ENCODE measurements at places on chromosomes 11 and 22.

DNA sequence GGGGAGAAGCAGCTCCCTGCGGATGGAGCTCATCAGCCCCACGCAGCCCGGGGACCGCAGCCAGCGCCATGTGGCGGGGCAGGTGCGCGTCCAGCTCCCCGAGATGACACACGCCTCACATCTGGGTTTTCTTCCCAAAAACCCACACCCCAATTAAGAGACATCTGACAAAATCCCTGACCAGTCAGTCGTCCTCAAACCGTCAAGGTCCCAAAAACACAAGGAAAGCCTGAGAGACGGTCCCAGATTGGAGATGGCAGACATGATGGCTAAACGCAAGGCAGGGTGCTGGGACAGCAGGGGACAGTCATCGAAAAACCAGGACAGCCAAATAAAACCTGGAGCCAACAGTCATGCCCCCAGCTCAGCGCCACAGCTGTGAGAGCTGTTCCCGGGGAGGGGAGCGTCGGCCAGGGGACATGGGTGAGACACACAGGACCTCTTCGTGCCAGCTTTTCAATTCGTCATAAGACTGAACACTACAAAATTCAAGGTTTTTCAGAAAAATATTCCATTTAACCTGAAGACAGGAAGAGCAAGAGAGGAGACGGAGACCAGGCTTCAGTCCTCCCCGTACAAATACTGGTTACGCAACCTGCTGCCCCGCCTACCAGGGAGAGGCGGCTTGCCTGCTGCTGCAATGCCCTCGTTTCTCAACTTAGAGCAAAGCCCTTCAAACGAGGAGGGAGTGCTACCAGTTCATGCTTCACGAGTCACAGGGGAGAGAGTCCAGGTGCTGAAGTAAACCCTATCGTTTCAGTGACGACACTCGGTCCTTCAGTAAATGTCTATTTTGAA, 10.5 kb downstream of the TOLLIP start:
- no peak for DNase-seq

DNA sequence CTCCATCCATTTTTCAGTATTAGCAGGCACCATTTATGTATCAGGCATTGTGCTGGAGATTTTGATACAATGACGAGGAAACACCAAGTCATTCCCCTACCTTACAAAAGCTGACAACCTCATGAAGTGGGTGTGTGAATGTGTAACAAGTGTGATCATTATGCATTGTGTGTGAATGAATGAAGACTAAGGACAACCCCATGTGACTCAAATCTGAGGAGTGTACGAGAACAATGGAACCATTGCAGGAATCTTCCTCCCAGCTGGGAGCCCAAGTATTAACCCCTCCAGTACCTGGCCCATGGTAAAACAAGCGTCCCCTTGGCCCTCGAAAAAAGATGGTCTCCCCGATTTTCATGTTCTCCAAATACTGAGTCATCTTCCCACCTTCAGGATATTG, 4.4 kb downstream of the CYB5R2 start:
- no peak for DNase-seq

DNA sequence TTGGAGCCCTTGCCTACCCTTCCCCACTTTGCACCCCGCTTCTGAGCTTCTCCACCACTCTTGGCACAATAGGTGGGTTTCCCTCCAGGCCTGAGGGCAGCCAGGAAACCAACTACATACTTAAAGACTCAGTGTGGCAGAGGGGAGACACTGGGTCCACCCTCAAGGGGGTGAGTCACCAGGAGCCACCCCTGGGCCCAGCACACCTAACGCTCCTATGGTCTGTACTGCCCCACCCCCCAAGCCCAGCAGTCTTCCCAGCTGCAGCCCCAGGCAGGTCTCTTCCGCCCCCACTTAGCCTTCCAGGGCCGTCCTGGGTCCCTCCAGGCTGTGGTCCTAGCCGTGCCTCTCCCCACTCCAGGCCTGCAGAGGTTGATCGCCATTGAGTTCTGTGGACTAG, 3.2 kb upstream of the TMPRSS13 start:
- no peak for DNase-seq

GRCh38 chr11:85805387-85805786, 5.6 kb downstream of the SYTL2 start:
- DNase-seq: no peak

GRCh38 chr22:23397008-23397612, 183.0 kb downstream of the IGLL1 start:
- DNase-seq: no peak

- DNase-seq: no peak
Measured at GRCh38 chr11:107598225-107599139, 7.5 kb downstream of the ELMOD1 start.

GRCh38 chr11:62497132-62497801, 49.3 kb downstream of the AHNAK start:
- no peak for DNase-seq

DNA sequence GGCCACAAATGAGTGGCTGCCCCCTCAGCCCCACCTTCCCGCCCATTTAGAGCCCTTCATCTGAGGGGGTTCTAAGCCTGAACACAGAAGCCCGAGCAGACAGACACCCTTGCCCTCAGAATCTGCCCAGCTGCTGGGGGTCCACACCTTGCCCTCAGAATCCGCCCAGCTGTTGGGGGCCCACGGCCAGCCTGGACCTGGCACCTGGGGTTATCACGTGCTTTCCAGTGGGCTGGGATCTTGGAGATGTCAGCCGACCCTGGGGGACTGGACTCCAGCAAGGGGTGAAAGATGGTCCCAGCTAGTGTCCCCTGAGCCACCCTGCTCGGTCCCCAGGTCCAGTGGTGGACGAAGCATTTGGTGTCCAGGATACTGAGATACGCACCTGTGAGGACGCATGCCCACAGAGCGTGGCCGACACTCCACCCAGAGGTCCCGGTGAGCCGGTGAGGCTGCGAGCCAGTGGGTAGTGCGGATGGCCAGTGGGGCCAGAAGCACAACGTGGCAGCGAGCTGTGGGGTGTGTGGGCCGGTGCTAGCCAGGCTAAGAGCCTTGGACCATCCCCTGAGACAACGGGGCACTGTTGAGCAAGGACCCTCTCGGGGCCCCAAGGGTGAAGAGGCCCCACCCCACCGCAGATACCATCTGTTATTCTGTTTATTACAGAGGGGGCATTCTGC, 3.1 kb upstream of the CTSD start:
- peak; percentile 15 for DNase-seq

- peak; percentile 66 for DNase-seq
Measured at GRCh38 chr11:830295-831117, 2.2 kb upstream of the CD151 start.

DNA sequence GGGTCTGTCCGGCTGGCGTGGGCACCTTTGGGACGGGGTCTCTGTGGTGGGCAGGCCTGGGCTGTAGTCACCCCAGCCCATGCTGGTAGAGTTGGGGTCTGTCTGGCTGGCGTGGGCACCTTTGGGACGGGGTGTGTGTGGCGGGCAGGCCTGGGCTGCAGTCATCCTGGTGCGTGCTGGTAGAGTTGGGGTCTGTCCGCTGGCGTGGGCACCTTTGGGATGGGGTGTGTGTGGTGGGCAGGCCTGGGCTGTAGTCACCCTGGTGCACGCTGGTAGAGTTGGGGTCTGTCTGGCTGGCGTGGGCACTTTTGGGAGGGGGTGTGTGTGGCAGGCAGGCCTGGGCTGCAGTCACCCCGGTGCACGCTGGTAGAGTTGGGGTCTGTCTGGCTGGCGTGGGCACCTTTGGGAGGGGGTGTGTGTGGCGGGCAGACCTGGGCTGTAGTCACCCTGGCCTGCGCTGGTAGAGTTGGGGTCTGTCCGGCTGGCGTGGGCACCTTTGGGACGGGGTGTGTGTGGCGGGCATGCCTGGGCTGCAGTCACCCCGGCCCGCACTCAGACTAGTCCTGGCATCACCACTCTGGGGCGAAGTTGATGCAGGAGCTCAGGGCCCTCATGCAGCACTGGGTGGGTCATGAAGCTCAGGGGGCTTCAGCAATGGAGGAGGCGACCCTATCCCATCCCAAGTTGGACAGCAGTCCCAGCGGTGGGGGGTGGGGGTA, 19.3 kb downstream of the PRR33 start:
- DNase-seq: peak; percentile 14

GRCh38 chr11:87190071-87190470, 152.3 kb downstream of the TMEM135 start:
- no peak for DNase-seq

DNA sequence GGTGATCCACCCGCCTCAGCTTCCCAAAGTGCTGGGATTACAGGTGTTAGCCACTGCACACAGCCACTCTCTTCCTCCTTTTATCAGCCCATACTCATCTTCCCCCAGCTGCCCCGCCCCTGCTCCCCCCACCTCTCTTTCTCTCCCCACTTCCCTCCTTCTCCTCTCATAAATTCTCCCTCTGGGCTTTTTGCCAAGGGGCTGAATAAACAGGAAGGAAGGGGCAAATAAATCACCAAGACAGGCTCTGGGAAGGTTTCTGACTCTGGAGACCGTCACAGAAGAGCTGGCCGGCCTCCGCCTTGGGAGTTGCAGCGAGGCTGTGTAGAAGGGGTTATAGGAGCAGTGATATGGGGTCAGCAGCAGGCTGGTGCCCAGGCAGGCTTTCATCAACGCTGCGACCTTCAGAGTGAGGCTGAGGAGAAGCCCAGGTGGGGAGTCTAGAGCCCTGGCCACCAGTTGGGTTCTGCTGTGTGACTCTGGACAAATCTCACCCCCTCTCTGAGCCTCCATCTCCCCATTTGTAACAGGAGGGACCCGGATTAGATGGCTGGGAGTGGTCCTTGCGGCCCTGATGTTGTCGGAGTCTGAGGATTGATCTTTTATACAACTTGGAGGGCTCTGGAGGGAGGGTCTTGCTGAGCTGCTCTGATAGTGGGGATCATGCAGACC, 62.6 kb upstream of the RASD2 start:
- DNase-seq: no peak

DNA sequence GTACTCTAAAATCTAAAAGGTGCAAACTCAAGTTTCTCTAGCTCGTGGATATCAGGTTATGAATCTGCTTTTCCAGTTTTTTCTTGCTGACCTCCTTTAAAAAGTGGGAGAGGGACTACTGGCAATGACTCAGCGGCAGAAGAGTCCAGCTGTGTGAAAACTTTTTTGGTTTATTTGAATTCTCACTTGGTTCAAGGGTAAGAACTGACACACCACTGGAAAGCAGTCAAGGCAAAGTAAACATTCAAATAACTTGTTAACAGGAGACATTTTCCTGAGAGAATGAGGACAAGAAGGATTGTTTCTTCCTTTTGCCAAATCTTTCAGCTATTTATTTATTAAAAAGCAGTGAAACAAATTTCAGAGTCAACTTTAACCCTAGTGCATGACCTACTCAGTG, 36.1 kb downstream of the CDON start:
- DNase-seq: no peak

GRCh38 chr11:114847306-114847975, 169.1 kb downstream of the NXPE2 start:
- no peak for DNase-seq

DNA sequence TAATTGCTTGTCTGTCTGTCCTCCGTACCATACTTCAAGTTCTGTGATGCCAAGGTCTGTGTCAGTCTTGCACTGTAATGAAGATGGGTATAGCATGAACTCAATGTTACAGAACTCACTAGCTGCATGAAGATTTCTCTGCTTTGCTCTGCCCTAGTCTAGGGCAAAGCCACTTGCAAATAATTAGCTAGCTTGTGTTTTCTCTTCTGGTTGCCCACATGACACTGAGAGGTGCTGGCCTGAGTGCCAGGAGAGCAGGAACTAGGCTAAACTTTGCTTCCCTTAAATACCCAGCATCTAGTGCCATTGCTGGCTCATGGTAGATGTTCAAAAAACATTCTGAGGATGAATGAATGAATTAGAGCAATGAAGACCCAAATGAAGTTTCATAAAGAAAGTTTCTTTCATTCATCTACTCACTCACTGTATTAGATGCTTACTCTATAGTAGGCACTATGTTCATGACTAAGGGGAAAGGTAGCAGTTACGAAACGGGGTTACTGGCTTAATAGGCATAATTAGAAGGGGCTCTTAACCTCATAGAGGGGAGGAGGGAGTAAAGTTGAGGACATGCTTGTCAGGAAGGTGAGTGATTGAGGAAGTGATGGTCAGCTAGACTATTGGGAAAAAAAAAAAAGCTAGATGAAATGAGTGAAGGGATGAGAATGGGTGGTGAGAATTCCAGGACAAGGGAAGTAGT, 4.4 kb upstream of the ENDOD1 start:
- DNase-seq: no peak

DNA sequence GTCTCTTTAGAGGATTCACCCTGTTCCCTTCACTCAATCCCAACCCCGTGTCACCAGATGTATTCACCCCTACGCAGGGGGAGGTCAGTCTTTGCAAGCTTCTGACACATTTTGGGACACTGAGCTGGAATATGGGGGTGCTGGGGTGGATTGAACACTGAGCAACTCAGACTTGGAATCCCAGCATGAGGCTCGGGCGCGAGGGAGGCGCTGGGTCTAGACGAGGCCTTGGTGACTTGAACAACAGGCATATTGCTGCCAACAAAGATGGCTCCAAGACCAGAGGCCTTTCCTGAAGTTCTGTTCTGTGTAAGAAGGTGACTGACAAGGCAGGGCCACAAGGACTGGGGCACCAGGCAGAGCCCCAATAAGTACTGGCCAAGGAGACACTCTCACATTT, 3.0 kb upstream of the SCGB2A1 start:
- DNase-seq: no peak

GRCh38 chr11:266676-267439, 11.3 kb upstream of the NLRP6 start:
- DNase-seq: peak; percentile 54

DNA sequence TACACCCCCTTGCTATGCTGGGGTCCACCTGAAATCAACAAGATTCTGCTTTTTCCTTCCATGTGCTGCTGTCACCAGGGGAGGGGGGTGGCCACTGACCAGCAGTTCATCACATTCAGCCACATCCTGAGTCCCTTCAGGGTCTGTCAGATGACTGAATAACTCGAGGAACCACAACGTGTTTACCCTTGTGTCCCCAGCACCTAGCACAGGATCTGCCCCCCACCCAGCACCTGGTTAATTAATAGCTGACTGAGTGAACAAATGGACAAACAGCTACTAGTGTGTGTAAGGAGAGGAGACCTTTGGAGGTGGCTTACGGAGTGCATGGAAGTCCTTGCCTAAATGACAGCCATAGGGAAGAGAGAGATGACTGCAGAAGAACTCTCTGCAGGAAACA, 119.5 kb upstream of the NCAM1 start:
- no peak for DNase-seq

GRCh38 chr11:70325824-70326223, 55.3 kb downstream of the PPFIA1 start:
- DNase-seq: no peak

DNA sequence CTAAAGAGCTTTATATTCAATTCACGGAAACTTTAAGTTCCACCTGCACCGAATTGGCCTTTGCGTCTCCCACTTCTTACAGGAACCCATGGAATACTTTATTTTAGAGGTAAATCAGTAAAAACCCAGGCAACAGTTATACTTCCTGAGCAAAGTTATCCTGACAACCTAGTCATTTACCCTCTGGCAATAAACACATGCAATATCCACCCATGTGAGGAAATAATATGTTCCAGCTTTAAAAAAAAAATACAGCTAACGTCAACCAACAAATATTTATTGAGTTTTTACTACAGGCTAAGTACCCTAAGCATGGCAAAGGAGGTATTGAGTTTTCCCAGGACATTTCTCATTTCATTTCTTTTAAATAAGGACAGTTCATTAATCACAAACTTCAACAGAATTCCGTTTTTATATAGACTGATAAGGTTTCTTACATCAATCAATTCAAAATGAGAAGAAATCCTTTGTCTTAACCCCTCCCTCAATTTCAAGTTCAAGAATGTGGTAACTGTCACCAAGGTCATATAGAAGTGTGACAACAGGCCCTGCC, 38.3 kb upstream of the CCDC34 start:
- no peak for DNase-seq

- DNase-seq: no peak
Measured at GRCh38 chr11:119738059-119738439, 9.0 kb upstream of the NECTIN1 start.

GRCh38 chr11:8059030-8059429, 22.0 kb upstream of the TUB start:
- DNase-seq: no peak
